Stimulated activated CD4-positive, alpha-beta T cell treated with anti-CD3 and anti-CD28 coated beads, Interleukin-1b, Interleukin-23, amount 100 ng/mL, for 24 hours (primary cell): ENCODE measurements at places on chromosomes 2 and 18.

GRCh38 chr2:100136310-100136709, 6.1 kb downstream of the AFF3 start:
- DNase-seq, result no peak

DNA sequence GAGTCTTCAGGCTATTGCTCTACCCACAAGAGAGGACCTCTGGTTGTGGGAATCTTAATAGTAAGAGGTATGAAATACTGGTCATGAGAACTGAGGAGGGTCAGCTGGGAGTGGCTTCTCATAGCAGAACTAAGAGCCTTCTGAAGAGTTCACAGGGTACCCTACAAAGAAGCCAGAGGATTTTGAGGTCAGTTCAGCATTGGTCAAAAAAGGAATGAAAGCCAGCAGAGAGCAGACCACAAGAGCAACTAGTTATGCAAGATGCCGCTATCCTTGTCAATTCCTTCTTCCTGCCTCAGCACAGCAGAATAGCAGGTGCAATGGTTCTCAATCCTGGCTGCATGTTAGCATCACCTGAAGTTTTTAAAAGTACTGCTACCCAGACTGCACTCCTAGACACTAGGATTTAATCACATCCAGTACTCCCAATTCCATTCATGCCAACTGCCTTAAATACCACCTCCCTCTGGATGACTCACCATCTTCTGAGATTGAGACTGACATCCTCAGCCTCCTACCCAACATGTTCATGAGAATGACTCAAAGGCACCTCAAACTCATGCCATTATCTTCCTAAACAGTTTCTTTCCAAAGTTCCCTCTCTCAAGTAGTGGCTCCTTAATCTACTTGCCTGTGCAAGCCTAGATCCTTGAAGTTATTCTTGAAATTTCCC, 81.0 kb upstream of the RBMS1 start:
- DNase-seq, result no peak

DNA sequence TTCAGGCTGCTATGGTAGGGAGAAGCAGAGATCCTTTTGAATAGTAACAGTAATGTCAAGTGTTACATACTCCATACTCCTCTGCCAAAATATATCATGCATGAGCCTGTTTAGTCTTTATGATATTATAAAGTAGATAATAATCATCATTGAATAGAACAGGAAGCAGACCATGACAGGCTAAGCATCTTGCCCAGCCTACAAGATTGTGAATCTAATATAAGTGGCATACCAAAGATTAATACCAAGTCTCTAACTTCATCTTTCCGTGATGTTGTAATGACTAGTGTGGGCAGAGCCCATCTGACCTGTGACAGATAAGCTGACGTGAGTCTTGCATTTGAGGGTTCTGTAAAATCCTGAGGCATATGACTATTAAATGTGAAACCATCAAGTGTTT, 13.1 kb downstream of the NDUFB3 start:
- DNase-seq, result no peak

DNA sequence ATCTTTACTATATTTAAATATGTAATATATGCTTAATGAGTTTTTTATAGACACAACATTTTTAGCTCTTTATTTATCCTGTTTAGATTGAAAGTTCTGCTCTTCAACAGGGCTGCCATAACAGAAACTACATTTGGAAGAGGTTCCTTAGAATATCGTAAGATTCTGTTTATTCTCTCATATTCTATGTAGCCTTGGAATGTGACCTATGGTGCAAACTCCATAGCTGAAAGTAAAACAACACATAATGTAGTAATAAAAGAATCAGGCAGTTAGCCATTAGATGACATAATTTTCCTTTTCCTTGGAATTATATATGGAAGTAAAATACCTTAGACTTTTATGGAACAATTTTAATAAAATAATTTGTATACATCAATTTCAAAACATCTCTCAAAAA, 91.3 kb downstream of the ZNF804A start:
- no peak for DNase-seq

DNA sequence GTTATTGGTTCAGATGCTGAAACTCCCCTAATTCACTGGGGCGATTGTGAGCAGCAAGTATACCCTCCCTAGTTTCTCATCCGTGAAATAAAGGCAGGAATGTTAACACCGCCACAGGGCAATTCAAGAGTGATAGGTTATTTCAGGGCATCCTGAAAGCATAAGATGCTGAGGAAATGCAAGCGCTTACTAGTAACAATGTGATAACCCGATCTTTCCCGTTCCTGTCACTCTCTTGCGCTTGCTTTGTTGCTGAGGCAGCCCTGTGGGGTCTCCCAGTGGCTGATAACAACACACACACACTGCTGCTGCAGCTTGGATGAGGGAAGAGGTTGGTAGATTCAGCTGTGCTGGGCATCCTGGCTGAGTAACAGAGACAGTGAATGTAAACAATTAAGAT, 259.3 kb downstream of the AGPS start:
- no peak for DNase-seq

DNA sequence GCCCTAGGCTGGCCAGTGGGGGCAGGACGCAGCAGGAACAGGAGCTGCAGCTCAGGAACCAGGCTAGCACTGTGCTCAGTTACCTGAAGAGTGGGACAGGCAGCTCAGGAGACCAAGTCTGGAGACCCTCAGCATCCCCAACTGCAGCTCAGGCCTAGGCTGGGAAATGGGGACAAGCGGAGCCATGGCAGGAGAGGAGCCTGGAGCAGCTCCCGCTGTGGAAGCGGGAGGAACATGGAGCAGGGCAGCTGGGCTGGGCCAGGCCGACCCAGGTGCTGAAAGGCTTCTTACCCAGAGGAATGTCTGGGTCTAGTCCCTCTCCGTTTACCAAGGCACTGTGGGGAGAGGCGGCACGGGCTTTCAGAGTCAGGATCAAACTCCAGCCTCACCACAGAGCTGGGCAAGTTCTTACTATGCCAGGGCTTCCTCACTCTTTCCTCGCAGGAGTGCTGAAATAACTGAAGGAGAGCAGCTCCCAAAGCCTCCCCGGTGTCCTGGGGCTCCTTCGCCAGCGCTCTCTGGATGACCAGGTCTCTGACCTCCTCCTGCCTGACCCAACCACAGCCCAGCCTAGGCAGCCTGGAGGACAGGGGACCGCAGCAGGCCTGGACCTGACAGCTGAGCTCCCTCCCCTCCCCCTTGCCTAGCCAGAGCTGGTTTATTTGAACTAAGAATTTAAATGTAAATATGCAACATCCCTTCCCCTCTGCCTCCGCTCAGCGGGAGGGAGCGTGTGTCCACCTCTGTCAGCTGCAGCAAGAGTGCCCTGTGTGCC, 247.8 kb upstream of the SIX2 start:
- DNase-seq, result no peak

DNA sequence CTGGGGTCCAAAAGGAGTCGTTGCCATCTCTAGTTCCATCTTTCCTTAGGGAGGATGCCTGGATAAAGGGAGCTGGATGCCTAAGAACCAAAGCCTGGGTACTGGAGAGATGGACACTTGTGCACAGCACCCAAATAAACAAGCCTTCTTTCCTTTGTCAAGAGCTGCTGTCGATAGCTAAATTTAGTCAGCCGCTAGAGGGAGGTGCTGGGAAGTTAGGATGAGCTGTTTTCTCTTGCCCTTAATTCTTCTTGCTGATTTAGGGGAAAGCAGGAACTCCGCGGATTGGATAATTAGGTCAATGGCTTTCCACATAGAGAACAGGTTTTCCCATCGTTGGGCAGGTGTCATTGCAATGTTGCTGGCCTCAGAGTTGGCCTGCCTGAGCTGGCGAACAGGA, 30.9 kb upstream of the SERPINB12 start:
- no peak for DNase-seq
